ENCODE measurements at places on chromosomes 4 and X.
A peak's percentile ranks its signal among the peaks of the same experiment; 100 is the strongest.

GRCh38 chr4:148396986-148397673 lies 45.1 kb downstream of the NR3C2 start:
- no peak for DNase-seq

DNA sequence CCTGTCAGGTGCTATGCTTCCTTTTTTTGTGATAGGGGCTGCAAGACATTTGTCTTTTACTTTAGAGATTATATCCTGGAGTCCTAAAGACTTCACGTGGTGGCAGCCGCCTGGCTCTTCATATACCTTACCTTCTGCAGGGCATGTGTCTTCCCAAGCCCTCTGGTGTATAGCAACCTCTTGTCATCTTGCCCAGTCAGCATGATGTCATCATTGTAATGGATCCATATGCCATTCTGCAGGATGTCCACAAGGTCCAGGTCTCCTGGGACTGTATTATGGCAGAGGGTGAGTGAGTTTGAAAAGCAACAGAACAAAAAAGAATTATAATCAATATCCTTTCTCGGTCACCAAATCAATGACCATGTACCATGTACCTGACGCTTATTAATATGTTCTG lies 82.2 kb upstream of the SCOC start:
- DNase-seq: no peak

DNA sequence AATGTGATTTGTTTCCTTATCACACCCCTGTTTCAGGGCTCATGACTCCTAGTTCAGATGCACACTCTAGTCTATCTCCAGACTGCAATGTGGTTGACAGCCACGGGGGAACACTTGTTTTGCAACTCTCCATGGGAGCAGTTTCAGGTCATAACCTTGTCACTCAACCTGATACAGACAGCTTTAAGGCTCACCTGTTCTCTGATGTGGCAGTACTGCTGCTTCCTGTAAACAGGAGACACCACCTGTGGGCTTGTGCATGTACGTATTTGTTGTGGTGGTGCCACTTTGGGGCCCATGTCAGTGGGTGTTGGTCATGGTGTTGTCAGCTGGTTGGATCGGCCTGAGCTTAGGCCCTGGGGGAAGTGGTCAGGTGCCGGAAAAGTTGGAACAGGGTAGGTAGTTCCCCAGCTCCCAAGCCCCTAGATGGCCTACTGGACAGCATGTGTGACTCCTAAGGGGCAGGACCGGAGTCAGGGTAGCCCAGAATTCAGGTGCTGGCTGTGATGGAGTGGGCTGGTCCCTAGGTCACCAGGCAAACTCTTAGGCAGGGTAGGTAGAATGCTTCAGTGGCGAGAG lies 46.2 kb downstream of the FAM9B start:
- DNase-seq: no peak

- DNase-seq: no peak
These were observed 633.0 kb upstream of the FAM241A start for GRCh38 chr4:111512081-111512783.

GRCh38 chr4:13544606-13545393 lies 492 bp upstream of the NKX3-2 start:
- no peak for DNase-seq

DNA sequence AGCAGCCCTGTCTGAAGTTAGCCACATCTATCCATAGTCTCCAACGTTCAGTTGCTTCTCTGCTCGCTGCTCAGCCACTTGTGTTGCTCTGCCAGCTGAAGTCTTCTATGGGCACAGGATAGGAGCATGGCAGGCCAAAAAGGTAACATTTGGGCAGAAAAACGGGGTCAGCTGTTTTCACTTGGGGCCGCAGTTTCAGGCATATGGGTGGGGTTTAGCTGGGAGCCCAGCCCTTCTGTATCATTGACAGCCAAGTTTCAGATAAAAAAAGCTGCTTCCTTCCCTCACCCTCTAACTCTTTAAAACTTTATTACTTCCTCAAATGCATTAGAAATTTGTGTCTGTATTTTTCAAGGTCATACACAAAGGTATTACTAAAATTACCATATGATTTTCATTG lies 18.4 kb upstream of the MANBA start:
- no peak for DNase-seq

- DNase-seq: no peak
These were observed 8.7 kb upstream of the TIMP1 start for GRCh38 chrX:47573341-47574075.

GRCh38 chr4:181618896-181619295 lies 624.3 kb upstream of the TENM3 start:
- no peak for DNase-seq

DNA sequence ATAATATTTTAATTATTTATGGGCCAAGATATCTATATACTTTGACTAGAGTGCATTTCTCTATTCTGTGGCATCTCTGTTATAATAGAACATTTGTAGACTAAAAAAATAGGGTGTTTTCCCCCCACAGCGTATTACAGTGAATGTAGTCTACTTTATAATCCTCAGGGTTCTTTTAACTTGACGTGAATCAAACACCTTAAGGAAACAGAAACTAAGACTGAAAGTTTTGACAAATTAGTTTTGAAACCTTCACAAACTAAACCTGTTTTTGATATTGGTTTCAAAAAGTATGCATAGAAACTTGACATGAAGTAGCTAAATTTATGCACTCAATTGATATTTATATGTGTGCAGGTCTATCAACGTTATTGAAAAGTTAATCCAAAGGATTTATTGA lies 1963.1 kb upstream of the TENM3 start:
- no peak for DNase-seq

DNA sequence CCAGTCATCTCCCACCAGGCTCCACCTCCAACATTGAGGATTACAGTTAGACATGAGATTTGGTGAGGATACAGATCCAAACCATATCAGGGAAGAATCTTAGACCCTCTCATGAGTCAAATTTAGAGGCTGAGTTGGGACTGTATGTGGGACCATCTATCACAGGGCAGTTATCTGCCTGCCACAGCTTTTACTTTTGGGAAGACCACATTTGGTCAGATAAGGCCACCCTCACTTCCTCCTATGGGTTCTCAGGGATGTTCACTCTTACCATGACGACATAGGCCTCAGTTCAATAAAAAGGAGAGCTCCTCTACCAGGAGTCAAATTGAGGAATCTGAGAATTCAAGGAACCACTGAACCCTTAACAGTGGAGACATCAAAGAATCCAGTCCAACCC lies 2.1 kb downstream of the MAGEB2 start:
- DNase-seq: no peak

DNA sequence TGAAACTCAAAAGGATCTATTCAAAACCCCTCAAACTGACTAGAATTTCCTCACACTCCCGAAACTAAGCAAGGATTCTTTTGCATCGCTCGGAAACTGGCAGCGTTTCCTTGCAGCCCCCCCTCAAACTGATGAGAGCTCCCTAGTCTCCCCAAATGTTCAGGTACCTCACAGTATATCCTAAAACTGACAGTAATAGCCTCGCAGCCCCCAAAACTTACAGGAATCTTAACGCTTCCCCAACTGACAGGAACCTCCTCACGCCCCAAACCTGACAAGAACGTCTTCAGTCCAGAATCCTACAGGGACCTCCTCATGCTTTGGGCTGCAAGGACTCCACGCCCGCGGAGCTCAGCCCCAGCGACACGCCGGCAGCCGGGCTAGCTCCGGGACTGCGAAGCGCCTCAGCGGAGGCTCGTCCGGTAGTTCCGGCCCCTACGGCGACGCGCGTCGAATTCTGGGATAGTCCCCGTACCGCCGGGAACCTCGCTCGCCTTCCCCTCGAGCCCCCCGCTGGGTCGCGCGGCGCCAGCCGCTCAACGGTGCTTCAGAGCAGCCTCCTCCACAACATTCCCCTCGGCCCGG lies 640 bp downstream of the PHF8 start:
- DNase-seq: peak; percentile 56

GRCh38 chr4:115852767-115853091 lies 739.3 kb upstream of the NDST4 start:
- DNase-seq: no peak

DNA sequence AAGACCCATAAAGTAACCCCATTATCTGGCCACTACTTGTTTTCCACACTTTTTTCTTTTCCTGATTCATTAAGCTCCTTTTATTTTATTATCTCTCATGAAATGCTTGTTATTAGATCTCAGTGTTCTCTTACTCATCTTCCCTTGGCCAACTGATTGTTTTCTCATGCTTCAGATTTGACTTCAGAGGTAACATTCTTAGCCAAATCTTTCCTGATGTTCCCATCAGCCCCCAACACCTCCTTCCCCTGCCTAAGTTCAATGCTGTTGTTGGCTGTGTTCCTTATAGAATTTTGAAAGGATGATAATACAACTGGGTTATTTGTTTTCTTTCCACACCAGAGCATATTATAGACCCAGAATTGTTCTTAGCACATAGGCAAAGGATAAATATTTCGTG lies 75.6 kb downstream of the BMPR1B start:
- DNase-seq: no peak
